ENCODE measurements at places on chromosomes 13 and 19.

GRCh38 chr13:23921451-23921888 lies 24.2 kb upstream of the C1QTNF9B start:
- no peak for DNase-seq

DNA sequence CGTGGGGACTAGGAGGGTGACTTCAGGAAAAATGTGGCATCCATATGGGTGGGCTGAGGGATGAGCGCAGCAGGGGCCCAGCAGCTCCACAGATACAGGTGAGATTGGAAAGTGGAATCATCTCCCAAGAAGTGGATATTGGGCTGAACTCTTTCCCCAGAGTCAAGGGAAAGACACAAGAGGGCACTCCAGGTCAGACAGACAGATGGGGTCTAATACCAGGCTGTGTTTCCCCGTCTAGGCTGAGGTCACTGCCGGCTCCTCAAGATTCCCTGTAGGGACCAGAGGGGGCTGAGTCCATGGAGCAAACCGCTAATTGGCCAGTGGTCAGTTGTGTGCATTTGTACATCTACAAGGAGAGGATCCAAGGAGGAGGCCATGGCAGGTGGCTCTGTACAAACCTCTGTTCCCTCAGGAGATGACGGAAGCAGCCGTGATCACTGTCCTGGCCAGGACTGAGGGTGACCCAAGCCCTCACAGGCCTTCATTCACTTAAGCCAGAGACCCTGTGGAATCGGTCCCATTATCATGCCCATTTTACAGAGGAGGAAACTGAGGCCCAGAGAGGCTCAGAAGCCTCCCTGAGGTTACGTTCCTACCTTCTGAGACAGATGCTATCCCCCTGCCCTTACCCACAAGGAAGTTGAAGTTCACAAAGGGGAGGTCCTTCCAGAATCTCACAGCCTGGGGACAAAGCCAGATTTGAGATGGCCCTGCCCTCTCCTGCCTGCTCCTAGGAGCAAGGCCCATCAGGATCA lies 14.9 kb upstream of the IGLON5 start:
- DNase-seq, result no peak

DNA sequence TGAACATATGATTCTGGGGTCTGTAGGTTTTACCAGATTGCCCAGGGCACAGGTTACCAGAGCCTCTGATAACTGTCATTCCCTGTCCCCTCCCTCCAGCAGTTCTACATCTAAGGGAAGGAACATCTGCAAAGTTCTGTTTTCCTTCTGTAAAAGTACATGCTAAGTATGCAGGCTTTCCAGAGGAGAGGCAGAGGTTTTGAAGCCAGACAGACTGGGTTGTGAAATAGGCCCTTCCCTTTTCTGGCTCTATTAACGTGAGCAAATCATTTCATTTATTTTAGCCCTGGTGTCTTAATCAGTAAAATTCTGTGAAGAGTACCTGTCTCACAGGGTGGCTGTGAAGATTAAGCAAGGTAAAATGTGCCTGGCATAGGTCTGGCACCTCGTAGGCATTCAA lies 66.1 kb upstream of the C1QTNF9 start:
- DNase-seq, result no peak

DNA sequence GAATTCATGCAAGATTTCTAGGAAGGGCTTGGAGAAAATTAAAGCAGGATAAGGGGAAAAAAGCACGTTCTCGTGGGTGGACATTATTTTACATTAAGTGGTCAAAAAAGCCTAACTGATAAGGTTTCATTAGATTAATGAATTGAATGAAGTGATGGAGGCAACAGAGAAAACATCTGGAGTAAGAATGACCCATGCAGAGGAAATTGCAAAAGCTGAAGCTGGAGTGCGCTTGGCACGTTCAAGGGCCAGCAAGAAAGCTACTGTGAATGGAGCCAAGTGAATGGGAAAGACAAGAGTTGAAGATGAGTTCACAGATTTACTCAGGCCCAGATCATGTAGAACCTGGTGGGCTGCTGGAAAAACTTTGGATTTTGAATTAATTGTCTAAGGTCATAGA lies 777.9 kb downstream of the DACH1 start:
- DNase-seq, result no peak

DNA sequence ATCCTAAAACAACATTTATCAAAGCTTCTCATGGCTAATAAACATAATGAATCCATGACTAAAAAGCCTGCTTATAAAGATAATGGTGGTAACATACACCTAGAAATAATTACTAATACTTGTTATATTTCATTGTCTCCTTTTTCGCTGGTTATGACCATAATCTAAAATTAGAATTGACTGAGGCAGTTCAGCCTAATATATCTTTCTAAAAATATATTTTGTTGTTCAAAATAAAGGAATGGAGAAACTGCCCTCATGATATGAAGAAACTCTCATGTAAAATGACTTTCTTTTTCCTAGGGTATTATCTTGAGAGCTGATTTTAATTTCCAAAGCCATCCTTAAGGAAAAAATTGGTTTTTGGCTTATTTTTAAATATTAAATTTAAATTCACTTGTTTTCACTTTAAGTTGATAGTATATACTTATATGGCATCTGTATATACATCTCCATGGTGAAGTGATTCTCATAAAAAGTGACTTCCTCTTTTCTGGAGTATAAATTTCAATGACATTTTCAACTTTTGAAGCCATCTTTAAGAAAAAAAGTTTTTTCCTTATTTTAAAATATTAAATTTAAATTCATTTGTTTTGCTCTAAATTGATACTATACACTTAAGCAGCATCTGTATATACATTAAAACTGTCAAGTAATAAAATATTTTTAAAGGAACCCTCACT lies 204.6 kb downstream of the VWA8 start:
- DNase-seq, result no peak

DNA sequence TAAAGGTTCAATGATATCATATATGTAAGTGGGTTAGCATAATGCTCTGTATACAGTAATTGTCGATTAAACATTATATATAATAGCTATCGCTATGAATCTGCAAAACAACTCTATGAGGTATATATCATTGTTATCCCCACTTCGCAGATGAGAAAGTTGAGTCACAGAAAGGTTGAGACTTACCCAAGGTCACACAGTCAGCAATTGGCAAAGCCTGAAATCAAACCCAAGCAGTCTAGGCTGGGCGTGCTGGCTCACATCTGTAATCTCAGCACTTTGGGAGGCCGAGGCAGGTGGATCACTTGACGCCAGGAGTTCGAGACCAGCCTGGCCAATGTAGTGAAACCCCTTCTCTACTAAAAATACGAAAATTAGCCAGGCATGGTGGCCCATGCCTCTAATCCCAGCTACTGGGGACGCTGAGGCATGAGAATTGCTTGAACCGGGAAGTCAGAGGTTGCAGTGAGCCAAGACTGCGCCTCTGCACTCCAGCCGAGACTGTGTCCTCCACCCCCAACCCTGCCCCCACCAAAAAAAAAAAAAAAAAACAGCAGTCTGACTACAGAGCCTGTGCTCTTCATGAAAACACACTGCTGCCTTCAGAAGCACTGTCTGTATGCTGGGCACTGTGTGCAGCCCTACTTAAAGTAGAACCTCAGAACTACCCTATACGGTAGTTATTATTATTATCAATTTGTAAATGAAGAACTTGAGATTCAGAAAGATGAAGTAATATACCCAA lies 1.3 kb downstream of the HSPBP1 start:
- DNase-seq, result no peak

DNA sequence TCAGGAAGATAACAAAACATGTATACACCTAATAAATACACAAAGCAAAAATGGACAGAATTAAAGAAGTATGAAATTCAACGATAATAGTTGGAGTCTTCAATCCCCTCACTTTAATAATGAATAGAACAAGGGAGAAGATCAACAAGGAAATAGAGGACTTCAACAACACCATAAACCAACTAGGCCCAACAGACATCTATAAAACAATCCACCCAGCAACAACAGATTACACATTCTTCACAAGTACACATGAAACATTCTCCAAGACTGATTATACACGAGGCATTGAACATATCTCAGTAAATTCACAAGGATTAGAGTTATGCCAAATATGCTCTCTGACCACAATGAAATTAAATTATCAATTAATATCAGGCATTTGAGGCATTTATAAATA lies 185.5 kb upstream of the NBEA start:
- no peak for DNase-seq

- DNase-seq, result no peak
Observed at GRCh38 chr13:109468123-109468522, 318.3 kb downstream of the IRS2 start.

DNA sequence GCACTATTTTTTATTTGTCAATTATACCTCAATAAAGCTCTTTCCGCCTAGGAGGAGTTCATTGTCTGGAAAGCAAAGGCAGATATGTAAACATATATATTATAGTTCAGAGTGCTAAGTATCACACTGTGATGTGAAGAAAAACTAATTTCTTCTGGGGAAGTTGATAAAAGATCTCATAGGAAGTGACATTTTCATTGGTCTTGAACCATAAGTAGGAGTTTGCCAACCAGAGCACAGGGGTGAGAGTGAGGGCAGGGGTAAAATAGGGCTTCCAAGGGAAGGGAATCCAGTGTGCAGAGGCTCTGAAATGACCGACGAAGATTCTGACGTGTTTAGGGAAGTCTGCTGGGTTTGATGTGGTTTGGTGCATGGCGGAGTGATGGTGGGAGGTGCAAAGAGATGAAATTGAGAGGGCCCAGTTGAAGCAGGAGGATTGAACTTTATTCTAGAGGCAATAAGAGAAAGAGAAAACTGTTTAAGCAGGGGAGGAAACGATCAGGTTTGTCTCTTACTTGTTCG lies 780 bp upstream of the GTF2F2 start:
- DNase-seq, result peak; percentile 23

- no peak for DNase-seq
Observed at GRCh38 chr13:33138441-33138840, 122.2 kb downstream of the KL start.

DNA sequence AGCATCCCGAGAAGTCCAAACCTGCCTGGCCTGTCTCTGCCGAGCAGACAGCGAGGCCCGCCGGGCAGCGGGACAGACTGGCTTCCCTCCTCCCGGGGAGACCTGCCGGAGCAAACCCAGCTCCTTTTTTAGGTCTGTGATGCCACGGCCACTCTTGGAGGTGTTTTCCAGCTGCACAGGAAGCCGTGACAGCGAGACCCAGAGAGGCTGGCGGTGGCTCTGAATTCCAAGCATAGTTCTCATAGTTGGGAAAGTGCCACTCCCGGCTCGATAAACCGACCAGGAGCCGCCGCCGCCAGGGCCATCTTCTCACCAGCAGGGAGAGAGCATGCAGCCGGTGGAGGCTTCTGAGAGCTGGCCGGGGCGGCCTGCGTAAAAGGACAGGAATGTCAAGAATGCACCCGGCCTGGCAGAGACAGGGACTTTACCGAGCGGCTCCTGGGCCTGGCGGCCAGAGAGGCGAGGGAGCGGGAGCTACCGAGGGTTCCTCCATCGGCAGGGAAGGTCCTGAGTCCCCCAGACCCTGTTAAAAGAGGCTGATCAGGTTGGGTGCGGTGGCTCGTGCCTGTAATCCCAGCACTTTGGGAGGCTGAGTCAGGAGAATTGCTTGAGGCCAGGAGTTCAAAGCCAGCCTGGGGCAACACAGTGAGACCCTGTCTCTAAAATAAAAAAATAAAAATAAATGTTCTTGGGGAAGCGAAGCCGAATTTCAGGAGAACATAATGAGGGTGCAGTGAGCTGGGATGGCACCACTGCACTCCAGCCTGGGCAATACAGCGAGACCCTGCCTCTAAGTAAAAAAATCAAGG lies 64.9 kb downstream of the GADD45B start:
- no peak for DNase-seq

GRCh38 chr19:2423915-2424685 lies 3.3 kb downstream of the TIMM13 start:
- no peak for DNase-seq

DNA sequence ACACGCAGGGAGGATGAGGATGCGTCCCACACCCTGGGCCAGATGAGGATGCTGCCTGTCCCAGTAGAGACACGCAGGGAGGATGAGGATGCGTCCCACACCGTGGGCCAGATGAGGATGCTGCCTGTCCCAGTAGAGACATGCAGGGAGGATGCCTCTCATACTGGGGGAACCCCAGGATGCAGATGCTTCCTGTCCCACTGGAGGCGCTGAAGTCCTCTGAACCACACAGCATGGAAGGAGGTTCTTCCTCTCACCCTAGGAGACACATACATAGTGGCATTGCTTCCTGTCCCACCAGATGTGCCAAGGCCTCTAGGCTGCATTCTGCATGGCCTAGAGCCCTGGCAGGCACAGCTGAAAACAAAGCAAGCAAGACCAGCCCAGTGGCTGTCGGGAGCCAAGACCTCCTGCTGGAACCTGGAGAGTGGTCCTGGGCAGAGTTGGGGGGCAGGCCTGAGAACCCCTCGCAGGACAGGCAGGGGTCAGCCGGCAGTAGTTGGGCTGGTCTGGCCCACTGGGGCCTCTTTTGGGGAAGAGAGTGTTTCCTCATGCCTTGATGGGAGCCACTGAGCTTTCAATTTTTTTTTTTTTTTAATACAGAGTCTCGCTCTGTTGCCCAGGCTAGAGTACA lies 4.3 kb downstream of the HPN start:
- DNase-seq, result no peak

GRCh38 chr19:5148794-5149190 lies 179.9 kb downstream of the KDM4B start:
- no peak for DNase-seq

- DNase-seq, result no peak
Observed at GRCh38 chr19:3152419-3152780, 16.6 kb downstream of the GNA15 start.

GRCh38 chr13:35884211-35884760 lies 246.9 kb downstream of the DCLK1 start:
- DNase-seq, result no peak

GRCh38 chr19:47637550-47637949 lies 28.6 kb downstream of the BICRA start:
- DNase-seq, result no peak

GRCh38 chr19:18932216-18932841 lies 8.7 kb downstream of the HOMER3 start:
- DNase-seq, result peak; percentile 65

GRCh38 chr19:1109032-1109551 lies 5.3 kb downstream of the GPX4 start:
- DNase-seq, result no peak

All from stimulated activated CD8-positive, alpha-beta memory T cell treated with anti-CD3 and anti-CD28 coated beads, Interleukin-15, amount 100 ng/mL, for 4 hours (primary cell).